ENCODE measurements at places on chromosomes 2 and 18.

GRCh38 chr2:112465382-112465781 lies 16.6 kb upstream of the TTL start:
- no peak for DNase-seq

DNA sequence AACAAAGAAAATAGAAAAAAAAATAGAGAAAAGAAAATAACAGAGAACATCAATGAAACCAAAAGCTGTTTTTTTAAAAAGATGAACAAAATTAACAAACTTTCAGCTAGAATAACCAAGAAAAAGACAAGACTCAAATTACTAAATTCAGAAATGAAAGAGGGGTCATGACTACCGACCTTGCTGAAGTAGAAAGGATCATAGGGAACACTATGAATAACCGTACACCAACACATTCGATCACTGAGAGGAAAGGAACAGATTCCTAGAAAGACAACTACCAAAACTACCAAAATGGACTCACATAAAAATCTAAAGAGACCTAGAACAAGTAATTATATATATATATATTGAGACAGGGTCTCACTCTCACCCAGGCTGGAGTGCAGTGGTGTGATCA lies 37.4 kb upstream of the DTNB start:
- DNase-seq = no peak

- no peak for DNase-seq
Observed at GRCh38 chr2:125554956-125555355, 1101.0 kb upstream of the GYPC start.

- DNase-seq = no peak
Observed at GRCh38 chr2:20141806-20142205, 83.1 kb downstream of the SDC1 start.

DNA sequence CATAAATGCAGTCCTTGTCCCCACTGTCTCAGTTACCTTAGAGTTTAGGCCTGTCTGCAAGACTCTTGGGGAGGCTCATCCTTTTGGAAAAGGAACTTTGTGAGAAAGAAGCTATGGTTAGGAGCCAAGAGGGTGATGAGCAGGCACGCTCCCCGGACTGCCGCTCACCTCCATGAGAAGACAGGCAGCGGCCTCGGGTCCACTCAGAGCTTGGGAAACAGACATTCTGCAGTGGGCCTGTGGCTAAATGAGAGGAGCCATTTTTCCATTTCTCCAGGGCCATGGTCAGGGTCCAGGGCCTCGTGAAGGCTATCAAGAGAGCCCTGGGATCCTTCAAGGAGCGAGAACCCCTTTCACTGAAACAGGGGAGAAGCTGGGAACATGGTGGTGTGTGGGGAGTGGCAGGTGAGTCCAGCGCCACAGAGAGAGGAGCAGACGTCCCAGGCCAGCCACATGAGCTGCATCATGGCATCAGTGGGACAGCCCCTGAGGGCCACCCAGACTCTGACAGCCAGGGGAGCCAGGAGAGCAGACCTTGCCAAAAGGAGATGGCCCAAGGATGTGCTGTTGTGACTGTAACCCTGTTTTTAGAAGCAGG lies 4.0 kb upstream of the TEX51 start:
- DNase-seq = no peak

DNA sequence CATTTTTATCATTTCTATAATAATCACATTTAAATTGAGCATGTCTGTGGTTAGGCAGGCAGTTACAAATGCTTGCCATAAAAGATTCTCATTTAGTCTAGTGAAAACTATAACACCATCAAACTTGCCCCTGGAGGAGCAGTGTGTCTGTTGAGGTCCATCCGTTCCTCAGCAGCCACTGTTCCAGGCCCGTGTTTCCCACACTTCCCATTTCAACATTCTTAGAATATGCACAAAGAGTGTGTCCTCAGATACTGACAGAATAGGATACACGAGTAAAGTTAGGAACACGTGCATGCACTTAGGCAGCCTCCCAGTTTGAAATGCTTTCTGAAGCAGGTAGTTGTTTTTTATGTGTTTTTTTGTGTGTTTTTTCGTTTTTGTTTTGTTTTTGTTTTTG lies 39.9 kb downstream of the NCK2 start:
- no peak for DNase-seq

DNA sequence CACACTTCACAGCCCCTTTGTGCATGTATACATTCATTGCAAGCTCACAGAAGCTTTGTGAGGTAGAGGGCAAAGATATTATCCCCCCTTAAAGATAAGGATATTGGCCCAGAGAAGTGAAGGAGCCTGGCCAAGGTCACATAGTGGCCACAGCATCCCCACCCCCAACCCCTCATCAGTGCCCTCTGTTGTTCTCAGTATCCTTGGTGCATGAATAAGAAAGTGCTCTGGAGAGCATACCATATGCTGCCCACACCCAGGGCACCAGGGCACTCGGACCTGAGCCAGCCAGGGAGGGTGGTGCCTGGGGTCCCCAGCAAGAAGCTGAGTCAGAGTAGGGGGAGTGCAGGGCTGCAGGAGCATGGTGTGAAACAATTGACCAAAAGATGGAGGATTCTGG lies 3.3 kb downstream of the DYSF start:
- DNase-seq = no peak

DNA sequence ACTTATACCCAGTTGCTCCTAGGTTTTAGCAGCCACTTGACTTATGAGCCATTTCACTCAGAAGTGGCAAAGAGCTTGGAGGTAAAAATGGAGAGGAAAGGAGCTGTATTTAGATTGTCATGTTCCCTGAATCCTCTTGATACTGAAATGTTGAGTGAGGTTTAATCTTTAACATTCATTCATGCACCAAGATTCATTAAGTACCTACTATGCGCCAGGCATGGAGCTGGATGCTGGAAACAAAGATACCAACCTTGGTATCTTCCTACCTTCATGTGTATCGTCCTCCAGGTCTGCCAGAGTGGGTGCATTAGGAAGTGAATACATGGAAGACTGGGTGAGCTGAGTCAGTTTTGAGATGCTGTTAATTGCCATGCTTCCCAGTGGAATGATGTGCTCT lies 23.7 kb downstream of the TPGS2 start:
- DNase-seq = no peak

GRCh38 chr2:138023298-138023697 lies 59.0 kb downstream of the HNMT start:
- no peak for DNase-seq

GRCh38 chr2:216118474-216118873 lies 9.3 kb downstream of the XRCC5 start:
- DNase-seq = no peak

GRCh38 chr2:140023291-140023690 lies 1243.1 kb upstream of the NXPH2 start:
- no peak for DNase-seq

DNA sequence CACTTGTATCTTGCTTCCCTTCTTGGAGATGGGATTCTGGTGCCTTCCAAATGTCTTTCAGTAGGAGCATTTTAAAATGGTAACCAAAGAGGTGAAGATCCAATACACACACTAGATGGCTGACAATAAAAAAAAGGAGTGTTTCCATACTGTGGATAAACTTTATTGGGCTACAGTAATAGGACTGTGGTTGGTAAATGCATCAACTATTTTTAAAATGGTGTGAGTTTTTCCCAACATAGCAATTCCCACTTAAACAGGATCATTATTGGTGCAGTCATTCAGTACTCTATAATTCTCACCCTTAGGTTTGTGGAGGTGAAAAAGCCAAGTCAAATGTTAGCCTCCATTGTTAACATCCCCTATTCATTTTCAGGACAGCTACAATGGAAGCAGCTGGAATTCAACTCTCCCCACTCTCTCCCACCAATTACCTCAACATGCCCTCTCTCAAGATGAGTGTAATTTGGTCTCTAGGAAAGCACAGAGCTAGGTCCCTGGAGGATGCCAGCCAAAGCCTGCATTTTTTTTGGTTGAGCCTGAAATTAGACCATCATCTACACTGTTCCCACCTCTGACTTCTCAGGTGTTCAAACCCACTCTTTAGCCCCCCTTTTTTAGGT lies 273.3 kb downstream of the TCF4 start:
- no peak for DNase-seq

GRCh38 chr2:80014637-80015036 lies 289.9 kb downstream of the LRRTM1 start:
- no peak for DNase-seq
